ENCODE measurements at places on chromosomes 3 and 15. TPM values are rescaled to one million over a fixed set of nuclear protein-coding genes. Genes with fewer than 3 reads are reported as not detected.

DNA sequence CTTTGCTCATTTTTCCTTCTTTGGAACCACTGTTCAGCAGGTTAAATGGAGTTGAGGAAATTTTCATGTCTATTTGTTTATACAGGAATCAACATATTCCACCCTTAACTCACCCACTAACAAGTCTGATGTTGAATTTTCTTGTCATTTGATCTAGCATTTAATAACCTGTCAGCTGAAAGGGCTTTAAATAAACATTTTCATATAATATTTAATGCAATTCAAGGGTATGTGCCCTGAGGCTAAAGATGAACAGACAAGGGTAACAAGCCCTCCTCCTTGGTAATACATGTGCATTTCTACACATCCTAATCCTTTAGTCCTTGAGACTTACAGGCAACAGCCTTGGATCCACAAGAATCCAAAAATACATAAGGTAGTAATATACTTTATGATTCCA is 435.0 kb upstream of the NR2F2 start:
- DNase-seq, result no peak

DNA sequence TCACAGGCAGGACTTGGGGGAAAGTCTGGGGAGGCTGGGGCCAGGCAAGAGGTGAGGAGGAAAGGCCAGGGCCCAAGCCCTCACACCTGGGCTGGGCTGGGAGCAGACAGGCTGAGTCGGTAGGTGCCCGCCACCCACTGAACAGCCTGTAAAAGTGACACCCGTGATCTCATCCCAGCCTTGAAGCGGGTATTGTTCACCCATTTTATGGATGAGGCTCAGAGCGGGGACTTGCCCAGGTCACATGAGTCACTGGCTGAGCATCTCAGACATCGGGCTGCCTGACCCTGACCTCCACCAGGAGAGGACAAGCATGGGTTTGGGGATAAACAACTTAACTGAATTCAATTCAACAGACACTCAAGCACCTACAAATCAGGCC is 52.0 kb upstream of the CTSH start:
- no peak for DNase-seq

DNA sequence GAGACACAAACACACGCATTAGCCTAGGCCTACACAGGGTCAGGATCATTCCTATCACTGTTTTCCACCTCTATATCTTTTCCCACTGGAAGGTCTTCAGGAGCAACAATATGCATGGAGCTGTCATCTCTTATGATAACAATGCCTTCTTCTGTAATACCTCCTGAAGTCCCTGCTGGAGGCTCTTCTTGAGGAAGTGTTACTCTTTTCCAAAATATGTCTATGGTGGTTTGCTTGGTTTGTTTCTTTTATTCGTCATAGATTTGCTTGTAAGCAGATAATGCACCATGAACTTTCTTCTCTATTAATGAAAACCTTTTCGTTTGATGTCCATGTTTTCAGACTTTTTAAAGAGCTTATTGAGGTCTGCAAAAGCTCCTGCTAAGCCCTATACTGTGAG is 109.3 kb downstream of the GMPS start:
- no peak for DNase-seq

GMNC gene
- 0.07 TPM for total RNA-seq

BOC gene
- 6.3 TPM for total RNA-seq

DNA sequence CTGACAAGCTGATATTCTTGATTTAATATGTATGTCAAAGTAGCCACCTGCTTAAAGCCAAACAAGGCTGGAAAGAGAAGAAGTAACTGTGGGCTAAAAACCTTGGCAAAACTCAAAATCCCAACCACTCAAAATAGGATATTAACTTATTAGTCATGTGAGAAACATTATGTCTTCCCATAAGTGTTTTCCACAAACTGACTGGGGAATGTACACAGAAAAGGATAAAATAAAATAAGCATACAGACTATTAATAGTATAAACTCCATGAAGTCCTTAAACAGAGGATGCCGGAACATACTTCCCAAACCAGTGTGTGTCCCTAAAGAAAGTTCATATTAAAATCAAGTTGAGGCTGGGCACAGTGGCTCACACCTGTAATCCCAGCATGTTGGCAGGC is 263.7 kb upstream of the THBS1 start:
- DNase-seq, result no peak

DNA sequence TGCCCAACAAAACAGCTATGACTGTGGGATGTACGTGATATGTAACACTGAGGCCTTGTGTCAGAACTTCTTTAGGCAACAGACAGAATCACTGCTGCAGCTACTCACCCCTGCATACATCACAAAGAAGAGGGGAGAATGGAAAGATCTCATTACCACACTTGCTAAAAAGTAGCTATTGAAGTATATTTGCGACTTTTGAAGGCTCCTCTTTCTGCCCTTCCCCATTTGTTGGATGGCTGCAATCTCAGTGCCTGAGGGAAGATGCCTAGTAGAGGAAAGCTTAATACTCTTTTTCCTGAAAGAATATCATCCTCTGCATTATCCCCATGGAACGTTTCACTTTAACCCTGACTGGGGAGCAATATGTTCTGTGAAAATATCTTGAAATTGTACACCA is 21.9 kb downstream of the SENP8 start:
- no peak for DNase-seq

- DNase-seq, result no peak
These were observed 9.4 kb upstream of the SCN5A start for GRCh38 chr3:38658841-38659240.

DNA sequence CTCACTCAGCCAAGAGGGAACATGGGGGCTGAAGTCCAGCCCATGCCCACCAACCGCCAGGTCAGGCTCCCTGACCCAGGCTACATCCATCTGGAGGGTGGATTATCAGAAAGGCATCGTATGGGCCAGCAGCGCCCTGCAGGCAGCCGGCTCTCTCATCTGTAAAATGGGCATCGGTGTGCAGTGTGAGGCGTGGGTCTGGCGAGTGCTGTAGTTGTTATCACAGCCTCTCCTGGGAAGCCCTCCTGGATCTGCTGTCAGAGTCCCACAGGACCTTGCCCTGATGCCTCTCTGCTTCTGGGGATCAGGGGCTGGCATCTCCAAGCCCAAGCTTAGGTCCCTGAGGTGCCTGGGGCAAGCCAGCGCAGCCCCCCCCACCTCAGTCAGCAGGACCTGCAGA is 27.4 kb downstream of the CFAP100 start:
- DNase-seq, result no peak

Measured in HFFc6 (cell line).